ENCODE measurements at places on chromosomes 2 and 18.

- no peak for DNase-seq
These were observed 788.4 kb downstream of the EPHA4 start for GRCh38 chr2:220783671-220784070.

DNA sequence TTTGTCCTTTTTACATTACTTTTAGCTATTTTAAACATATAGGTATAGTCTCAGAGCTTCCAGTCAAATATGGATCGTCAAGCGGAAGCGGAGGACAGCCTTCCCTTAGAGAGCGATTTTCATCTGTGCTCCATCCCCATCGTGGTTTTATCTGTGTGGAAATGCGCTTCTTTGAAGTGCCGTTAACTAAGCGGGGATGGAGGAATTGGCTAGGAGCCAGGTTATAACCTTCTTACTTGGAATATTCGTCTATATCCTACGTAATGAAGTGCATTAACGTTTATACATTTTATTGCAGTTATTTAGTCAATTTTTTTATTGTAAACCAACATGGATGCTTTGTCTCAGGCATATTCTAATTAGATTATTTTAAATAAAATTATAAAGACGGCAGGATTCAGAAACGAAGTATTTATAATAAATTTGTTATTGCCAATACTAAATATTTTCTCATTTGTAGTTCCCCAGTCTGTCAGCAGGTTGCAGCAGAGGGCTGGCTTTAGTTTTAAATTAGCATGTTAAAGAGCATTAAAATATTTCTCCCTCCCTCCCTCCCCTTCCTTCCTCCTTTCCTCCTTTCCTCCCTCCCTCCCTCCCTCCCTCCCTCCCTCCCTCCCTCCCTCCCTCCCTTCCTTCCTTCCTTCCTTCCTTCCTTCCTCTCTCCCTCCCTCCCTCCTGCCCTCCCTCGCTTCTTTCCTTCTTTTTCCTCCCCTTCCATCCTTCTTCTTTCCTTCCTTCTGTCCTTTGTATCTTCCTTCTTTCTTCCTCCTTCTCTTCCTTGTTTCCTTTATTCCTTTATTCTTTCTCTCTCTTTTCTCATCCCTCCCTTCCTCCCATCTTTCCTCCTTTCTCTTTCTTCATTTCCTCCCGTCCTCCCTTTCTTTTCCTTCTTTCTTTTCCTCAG is 80.6 kb upstream of the DOCK10 start:
- peak; percentile 36 for DNase-seq

- DNase-seq = no peak
These were observed 24.7 kb downstream of the MYCN start for GRCh38 chr2:15964936-15965563.

GRCh38 chr18:36688020-36688965 is 140.5 kb downstream of the TPGS2 start:
- peak; percentile 69 for DNase-seq

GRCh38 chr18:37385846-37386778 is 179.5 kb downstream of the CELF4 start:
- peak; percentile 60 for DNase-seq

DNA sequence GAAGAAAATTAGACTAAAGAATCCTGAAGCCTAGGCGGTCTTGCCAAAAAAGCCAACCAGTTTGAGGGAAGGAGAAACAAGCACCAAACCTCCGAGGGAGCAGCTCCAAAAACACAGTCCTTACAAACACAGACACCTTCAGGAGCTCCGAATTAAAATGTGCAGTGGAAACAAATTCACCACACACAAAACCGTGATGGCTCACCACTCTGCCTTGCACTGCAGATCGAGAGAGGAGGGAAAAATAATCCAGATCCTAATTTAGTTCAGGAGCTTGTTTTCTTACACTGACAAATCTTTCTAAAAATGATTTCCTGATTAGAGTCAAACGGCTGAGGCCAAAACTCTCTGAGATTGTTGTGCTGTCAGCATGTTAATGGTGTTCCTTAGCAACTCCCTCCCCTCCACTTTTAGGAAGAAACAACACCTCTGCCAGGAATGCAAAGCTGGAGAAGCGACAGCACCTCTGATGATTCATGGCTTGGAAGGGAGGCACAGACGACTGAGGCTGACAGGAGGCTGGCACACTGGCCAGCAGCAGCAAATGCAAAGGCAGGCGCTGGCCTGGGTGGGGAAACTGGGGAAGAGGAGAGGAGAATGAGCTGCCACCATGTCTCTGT is 249.4 kb upstream of the KLHL29 start:
- no peak for DNase-seq

- no peak for DNase-seq
These were observed 173.8 kb upstream of the BCL2L11 start for GRCh38 chr2:110946902-110947301.

GRCh38 chr2:241132538-241133435 is 16.5 kb downstream of the PASK start:
- no peak for DNase-seq

DNA sequence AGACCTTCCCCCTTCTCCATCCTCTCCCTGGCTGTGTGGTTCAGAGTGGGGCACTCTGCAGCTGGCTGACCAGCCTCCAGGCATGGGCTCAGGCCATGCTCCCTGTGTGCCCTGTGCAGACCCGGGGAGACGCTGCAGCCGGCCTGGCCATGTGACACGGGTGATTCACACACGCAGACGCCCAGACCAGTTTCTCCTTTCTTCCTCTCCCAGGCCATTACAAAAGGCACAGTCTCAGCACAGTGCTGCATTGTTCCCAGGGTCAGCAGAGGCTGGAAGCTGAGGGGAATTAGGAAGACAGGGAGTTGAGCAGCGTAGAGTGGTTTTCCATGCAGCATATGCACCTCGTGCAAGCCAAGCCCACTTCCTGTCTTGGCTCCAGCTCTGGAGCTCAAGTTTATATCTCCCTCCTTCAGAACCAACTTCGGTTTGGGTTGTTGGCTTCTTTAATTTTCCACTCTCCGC is 288.5 kb downstream of the TNS1 start:
- no peak for DNase-seq

- no peak for DNase-seq
These were observed 165.7 kb upstream of the PXDN start for GRCh38 chr2:1910021-1910420.

DNA sequence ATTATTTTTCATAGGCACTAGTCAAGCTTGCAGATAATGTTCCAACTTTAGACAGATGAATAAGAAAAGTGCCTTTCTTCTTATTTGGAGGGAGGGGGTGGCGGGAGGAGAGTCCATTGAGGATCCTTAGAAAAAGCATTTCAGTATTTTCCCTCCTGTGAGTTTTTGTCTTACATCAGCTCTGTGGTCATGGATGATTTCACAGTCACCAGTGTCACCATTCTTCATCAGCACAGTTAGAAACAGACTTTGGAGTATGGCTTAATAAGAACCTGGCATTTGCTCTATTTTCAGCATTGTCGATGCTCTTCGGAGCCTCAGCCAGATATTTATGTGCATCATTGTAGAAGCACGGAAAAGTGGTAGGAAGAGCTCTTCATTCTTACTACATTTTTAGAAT is 70.1 kb downstream of the SLC39A10 start:
- DNase-seq = no peak

GRCh38 chr2:207467716-207468347 is 61.9 kb upstream of the CREB1 start:
- no peak for DNase-seq

DNA sequence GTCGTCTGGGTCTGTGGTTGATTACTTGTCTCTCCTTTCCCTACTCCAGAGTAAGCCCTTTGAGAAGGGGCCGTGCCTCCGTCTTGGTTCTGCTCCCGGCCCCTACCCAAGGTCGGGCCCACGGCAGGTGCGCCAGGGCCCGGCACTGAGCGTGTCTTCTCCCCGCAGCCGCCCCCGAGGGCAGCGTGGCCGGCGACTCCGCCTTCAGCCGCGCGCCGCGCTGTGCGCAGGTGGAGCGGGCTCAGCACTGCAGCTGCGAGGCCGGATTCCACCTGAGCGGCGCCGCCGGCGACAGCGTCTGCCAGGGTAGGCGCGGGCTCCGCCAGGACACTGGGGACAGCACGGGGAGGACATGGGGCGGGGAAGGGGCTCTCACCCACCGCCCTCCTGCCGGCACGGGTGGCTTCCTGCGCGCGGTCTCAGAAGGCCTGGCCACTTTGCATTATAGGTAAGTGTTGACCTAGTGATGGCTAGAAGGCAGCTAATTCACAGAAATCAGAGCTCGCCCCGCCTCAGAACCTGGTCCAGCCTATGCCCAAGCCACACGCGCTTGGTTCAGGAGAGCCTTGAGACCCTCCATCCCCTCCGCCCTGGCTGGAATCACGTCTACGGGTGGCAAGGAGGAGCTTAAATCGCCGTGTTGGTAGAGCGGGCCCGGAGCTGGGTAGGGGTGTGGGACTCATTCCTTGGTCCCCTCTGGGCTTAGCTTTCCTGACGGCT is 43.5 kb downstream of the FBLN7 start:
- DNase-seq = no peak

GRCh38 chr2:125397535-125398251 is 1258.3 kb upstream of the GYPC start:
- no peak for DNase-seq

DNA sequence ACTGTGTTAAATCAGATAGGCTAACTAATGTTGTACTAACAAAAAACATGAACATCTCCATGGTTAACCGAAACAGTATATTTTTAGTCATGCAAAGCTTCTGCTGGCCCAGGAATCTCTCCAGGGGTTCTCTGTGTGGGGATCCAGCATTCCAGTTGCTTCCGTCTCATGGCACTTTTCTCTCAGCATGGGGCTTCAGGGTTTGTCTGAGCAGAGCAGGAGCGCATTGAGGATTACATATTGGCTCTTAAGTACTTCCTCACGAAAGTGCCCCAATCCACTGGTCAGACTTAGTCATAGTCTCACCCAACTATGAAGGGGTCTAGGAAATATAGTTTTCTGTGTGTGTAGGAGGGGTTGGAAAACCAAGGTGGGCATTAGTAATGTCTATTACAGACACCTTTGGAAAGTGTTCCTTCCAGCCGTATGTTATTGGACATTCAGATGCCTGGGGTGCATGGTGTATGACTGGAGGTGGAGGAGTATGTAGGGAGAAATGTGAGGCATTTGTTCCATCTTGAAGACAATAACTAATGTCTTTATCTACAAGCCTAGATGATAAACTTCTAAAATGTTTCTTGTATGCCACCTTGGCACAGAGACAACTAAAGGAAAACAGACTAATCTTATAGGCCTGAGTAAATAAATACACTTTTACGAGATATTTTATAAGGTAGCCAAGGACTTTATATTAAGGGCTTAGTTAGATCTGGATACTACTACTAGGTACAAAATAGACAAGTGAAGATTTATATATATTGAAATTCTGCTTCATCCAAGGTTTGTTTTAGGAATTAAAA is 123.8 kb upstream of the ZEB2 start:
- no peak for DNase-seq

- DNase-seq = no peak
These were observed 2.0 kb downstream of the COLEC11 start for GRCh38 chr2:3596901-3597417.

DNA sequence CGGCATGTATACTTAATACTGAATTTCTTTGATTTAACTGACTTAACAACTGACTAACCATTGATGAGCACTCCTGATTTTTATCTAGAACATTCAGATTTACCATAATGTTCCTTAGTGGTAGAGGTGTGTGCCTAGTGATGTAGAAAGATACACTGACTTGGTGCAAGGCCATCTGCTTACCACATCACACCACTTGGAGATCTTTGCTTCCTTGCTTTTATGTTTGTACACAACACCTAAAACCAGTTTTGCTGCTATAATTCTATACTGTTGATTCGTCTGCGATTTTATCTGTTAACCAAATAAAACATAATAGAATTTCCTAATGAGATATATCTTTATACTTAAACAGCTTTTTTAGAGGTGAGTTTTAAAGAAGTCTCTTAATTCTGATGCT is 3.9 kb upstream of the FARP2 start:
- no peak for DNase-seq

DNA sequence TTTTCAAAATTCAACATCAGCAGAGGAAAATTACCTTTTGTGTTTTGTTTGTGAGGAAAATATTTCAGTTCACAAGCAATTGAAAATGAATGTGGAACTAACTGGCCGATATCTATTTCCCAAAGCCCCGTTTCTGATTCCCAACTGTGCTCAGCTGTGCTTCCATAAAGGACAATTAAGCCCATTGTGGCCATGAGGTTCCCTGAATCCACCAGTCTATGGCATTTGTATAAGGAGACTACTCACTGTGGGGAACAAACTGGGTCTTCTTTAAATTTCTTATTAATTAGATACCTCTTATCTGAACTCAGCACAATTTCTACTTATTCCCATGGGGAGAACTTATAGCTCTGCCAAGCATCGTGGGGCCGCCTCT is 31.4 kb upstream of the AGAP1 start:
- DNase-seq = no peak

GRCh38 chr2:22497064-22497463 is 887.9 kb upstream of the KLHL29 start:
- DNase-seq = no peak

- no peak for DNase-seq
These were observed 28.2 kb downstream of the ACMSD start for GRCh38 chr2:134866498-134867099.

DNA sequence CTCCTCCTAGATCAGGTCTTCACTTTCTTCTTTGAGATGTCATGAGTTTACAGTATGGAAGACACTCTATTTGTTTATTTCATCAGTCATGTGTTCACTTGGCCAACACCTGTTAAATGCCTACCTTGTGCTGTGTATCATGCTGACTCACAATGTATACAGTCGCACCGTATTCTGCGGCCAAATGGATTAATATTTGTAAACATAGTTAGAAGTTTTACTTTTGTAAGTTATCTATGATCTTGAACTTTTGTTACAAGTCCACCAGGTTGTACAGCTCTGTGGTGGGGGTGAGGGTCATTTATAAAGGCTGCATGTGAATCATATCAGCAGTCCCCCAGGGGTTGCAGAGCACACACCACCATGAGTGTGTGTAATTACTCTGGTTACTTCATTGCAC is 408.7 kb upstream of the NRP2 start:
- DNase-seq = no peak

GRCh38 chr2:206004004-206004693 is 81.8 kb downstream of the INO80D start:
- DNase-seq = no peak

GRCh38 chr2:124269348-124269747 is 244.3 kb downstream of the CNTNAP5 start:
- no peak for DNase-seq

GRCh38 chr2:194116861-194117260 is 1540.2 kb upstream of the SLC39A10 start:
- no peak for DNase-seq

DNA sequence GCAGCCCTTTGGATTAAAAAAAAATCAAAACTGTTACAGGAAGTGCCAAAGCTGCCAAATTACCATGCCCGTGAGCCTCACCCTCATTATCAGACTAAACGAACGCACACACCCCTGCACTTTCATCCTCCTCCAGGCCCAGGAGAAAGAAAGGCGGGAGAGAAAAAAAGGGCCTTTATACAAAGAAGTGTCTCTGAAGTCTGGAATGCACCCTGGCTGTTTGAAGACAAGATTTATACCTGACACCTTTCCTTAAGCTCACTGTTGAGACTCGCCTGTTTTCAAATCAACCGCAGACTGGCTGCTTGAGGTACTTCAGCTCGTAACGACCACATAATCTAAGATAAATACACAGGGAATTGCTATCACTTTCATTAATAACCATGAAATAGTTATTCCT is 31.0 kb downstream of the EDAR start:
- no peak for DNase-seq

- no peak for DNase-seq
These were observed 2.6 kb upstream of the STON1 start for GRCh38 chr2:48527226-48527885.

GRCh38 chr2:190408538-190409271 is 550 bp downstream of the MFSD6 start:
- DNase-seq = no peak
